ENCODE measurements at places on chromosomes 3 and 15.
A peak's percentile ranks its signal among the peaks of the same experiment; 100 is the strongest.

DNA sequence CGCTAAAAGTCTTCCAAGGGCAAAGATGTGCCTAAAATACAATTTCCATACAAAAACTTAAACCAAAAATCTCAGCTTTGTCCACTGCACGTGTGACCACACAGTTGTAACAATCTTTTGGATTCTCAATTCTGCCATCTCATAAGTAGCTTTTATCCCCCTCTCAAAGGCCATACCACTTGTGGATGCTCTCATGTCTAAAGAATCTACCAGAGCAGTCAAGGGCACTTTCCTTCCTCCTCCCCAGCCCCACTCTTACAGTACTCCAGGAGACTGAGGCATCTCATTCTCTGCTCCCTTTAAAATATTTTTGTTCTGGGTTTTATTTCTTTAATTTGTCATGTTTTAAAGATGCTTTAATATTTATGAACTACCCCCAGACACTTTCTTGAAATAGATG, 102.3 kb upstream of the PFN2 start:
- no peak for DNase-seq

DNA sequence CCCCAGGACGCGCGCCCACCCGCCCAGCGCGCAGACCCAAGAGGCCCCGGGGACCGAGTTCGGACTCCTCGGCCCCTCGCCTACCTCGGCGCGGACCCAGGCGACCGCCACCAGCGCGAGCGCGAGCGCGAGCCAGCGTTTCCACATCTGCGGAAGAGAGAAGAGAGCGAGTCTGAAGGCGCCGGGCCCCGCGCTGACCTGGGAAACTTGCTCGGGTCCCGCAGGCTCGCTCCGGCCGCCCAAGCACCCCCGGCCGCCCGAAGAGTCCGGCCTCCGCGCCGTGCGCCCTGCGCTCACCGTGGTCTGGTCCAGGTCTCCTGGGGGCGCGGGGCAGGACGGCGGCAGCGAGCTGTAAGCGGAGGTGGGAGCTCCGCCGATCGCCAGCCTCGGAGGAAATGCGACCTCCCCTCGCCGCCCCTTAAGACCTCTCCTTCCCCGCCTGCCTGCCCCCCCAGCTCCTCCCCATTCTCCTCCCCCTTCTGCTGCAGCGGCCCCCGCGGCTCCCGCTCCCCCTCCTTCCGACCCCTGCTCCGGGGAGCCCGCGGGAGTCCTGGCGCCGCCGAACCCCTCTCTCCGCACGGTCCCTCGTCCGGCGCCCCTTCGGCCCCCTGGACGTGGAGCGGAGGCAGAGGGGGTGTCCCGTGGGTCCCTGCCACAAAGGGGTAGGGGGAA, at the start of gene FSTL1:
TSS of gene FSTL1 (minus strand) at position 393 of the 672 bp plus-strand sequence. CDS start at position 147, 246 bp downstream.
- DNase-seq: no peak

DNA sequence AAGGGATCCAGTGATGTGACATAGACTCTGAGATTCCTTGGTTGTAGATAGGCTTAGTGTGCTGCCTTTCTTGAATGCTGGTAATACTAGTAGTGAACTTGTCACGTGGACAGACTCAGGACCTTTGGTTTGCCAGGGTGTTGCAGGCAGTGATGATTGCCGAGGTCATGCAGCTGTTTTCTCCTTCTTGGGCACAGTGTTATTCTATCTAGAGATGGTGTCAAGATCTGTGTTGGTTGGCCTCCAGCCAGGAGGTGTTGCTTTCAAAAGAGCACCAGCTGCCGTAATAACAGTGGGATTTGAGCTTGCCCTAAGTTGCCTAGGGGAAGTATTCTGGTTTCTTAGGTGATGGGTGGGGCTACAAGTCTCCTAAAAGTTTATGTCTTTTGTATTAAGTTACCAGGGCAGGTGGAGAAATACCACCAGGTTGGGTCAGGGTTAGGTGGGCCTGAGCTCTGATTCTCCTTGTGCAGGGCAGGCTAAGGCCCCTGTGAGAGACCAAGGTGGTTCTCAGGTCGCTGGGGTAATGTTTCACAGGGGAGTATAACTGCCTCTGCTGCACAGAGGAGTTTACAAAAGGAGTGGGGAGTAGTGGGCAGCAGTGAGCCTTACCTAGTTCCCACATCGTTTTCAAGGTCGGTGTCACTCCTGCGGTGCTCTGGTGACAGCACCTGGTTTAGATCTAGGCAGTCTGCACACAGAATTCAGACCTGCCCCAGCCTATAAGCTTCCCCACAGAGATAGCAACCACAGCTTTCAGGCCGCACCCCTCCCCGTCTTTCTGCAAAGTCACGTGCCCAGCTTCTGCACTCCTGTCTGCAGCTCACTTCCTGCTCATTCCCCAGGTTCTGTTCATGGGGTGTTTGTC, 350.3 kb downstream of the DOCK3 start:
- no peak for DNase-seq

DNA sequence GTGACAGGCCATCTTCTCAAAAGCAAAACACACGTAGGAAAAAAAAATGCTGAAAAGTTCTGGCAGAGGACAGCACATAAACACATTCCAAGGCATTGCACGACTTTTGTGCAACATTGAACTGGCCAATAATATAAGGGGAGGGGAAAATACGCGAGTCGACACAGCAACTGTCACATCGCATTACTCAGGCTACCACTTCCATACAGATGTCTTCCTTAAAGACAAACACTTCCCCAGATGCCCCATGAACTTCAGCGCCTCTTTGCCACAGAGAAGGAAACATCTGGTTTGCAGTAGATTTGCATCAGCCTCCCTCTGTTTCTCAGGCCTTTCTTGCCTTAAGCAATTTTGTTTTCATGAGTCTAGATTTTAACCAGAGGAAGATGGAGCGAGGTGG, 144.4 kb upstream of the IGF1R start:
- peak; percentile 54 for DNase-seq

DNA sequence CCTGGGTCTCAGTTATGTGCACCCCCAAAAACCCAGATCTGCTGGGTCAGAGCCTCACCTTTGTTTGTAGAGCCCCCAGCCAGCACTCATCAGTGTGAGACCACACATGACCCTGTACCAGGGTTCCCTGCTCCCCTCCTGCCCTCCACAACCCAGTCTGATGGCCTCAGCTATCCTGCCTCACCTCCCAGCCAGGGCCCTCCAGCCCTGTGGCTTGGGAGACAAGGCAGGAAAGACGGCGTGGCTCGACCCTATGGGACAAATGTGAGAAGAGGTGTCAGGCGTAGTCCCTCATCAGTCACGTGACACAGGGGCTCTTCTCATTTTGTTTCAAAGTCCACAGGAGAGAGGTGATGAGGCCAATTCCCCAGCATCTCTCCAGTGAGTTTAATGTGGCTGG, 28.3 kb upstream of the PRR23E start:
- no peak for DNase-seq

DNA sequence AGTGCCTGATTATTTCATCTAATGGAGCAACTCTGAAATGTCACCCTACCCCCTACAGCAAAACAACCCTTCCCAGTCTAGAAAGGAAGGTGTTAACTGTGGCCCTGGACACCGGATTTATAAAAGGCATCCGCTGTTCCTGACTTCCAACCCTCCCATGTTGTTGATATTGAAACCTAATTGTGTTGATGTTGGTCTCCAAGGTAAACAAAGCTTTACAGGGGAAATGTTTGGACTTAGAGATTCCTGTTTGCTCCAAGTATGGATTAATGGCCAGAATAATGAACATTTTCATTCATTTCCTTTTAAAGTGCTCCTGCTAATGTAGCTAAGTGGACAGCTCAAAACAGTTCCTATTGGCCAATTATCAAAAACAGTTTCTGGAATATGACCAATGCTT, 19.4 kb upstream of the LMCD1 start:
- no peak for DNase-seq

DNA sequence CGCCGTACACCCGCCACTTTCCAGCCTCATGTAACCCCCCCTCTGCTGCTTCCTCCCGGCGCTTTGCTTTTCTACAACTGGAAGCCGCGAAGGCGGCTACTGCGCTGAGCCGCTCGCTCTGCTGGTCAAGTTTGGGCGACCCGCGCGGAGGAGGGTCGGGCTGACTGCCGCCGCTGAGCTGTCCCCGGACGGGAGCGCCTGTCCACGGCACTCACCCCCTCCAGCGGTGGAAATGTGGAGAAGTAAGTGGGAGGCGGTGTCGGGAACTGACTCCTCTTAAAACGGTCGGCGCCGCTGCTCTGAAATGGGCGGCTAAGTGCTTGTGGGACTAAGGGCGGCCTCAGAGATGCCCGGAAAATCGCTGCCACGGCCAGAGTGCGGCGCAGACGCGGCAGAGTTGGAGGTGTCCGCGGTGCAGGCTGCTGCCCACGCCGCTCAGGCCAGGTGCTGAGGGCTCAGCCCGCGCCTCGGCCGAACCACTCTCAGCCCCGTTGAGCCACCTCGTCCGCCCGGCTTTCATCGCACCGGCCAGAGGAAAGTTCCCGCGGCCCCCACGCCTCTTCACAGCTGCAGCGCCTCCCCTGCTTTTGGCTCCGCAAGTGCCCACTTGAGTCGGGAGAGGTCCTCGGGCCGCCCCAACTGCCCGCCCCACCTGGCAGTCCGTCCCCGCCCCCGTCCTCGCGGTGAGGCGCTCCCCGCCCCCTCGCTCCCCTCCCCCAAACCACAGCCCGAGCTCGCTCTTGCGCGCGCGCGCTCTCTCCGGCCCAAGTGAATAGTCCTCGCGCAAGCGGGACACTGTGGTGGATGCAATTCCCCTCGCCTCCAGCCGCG, at the start of gene EPHA6:
TSS of gene EPHA6 (plus strand) at position 775 of the 831 bp plus-strand sequence.
- DNase-seq: no peak

GRCh38 chr3:81354119-81354518, 407.3 kb downstream of the GBE1 start:
- no peak for DNase-seq

DNA sequence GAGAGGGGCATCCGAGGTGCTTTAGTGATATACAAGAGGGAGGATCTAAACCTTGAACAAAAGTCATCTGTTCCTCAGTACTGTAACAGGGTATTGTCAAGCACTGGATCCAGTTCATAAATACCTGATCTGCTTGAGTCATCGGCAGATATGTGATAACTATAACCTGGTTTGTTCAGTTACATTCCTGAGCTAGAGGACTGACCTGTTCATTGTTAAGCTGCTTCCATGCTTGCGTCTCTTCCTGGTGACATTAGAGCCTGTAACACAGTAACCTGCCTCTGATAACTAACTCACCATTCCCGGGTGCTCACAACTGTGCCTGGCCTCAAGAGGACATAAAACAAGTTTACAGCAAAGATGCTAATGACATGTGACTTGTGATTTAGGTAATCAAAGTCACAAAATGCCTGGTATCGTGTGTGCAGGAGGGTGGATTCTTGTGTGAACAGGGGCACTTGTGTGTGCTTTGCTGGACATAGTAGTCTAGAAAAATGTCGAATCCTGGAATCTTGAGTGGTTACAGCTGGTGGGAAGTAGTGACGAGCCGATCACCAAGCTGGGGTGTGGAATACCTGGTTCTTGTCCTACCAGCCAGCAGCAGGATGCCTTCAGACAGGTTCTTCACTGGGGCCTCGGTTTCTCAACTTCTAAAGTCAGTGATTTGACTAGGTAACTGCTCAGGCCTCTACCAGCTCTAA, 30.9 kb upstream of the POLR2M start:
- DNase-seq: no peak

DNA sequence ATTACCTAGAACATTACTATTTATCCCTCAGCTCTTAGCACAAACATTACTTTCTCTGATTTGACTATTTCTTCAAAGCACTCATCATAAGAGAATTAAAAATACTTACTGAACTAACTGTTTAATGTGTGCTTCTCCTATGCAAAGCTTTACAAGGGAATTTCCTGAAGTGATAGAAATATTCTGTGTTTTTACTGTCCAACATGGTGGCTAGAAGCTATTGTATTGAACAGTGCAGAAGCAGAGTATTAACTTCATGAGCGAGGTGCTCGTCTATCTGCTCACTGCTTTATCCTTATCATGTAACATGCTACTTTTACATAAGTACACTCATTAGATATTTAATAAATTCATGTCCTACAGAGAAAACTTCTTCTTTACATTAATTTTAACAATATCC, 239.1 kb downstream of the ISL2 start:
- no peak for DNase-seq

- DNase-seq: no peak
Measured at GRCh38 chr15:25810631-25811091, 52.5 kb downstream of the ATP10A start.

GRCh38 chr15:34665498-34666116, 82.2 kb upstream of the GOLGA8B start:
- no peak for DNase-seq

- no peak for DNase-seq
Measured at GRCh38 chr3:18051306-18051705, 308.9 kb upstream of the TBC1D5 start.

GRCh38 chr15:69758291-69758771, 305.7 kb downstream of the RPLP1 start:
- no peak for DNase-seq

DNA sequence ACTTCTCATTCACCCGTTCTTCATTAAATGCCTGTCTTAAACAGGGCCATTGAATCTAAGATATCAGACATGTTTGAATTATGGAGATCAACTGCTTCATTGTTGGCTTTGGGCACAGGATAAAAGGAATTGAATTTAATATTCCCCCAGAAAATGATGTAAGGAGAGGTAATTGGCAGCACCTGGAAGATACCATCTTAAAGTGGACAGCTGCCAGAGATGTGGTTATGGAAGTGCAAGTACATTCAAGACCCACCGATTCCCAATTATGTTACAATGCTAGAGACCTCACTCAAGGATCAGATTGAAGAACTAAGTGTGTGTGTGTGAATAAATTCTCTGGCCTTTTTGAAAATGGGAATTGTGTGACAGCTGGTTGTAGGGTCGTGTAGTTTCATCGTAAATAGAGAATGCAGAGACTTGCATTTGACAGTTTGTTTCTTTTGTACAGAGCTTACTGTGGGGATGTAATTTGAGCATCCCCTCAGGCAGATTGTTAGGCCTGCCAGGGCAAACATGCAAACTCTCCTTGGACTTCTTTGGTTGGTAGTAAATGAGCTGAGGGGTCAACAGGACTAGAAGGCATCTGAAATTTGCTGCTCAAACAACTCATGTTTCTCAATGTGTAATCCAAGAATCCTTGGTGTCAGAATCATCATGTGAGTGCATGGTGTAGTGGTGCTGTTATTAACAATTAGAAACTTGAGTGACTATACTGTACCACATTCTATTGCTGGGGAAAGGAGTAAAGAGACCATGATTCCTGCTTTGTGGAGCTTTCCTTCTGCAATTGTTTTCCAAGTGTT, 359.2 kb upstream of the THRB start:
- DNase-seq: no peak

DNA sequence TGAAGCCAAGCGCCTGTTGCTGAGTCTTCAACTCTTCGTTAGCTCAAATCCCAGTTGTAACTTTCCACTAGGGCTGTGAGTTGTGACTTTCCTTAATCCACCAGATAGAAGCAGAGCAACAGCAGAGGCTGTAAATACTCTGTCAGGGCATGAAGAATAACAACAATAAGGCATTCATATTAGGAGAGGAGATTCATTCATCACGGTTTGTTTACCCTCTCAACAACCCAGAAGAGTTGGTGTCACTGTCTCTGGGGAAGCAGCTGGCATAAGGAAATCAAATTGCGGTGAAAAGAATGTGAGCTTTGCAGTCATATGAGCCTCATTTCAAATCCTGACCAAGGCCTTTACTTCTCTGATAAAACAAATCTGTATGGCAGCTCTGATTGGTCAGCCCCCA, 184.8 kb downstream of the SHQ1 start:
- DNase-seq: no peak

Data from AG09309 (cell line).